ENCODE measurements at places on chromosomes 2 and 18.

GRCh38 chr2:229578052-229578846, 136.1 kb downstream of the DNER start:
- DNase-seq: no peak

DNA sequence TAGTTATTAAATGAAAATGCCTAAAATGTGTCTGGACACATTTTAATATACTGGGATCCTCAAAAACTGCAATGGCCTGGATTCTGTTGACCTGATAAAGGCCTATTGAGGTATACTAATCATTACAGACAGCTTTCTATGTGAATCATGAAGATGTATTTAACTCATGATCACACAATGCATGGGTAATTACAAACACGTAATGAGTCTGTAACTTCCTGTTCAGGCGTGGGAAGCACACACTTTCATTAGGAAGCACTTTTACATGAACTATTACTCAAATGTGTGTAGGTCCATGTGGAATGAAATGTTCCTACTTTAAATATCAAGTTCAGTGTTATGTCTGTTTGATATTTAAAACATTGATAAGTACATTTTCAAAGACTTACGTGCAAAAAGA, 108.7 kb downstream of the NCKAP5 start:
- DNase-seq: no peak

GRCh38 chr2:222057347-222058073, 241.3 kb downstream of the PAX3 start:
- DNase-seq: no peak

DNA sequence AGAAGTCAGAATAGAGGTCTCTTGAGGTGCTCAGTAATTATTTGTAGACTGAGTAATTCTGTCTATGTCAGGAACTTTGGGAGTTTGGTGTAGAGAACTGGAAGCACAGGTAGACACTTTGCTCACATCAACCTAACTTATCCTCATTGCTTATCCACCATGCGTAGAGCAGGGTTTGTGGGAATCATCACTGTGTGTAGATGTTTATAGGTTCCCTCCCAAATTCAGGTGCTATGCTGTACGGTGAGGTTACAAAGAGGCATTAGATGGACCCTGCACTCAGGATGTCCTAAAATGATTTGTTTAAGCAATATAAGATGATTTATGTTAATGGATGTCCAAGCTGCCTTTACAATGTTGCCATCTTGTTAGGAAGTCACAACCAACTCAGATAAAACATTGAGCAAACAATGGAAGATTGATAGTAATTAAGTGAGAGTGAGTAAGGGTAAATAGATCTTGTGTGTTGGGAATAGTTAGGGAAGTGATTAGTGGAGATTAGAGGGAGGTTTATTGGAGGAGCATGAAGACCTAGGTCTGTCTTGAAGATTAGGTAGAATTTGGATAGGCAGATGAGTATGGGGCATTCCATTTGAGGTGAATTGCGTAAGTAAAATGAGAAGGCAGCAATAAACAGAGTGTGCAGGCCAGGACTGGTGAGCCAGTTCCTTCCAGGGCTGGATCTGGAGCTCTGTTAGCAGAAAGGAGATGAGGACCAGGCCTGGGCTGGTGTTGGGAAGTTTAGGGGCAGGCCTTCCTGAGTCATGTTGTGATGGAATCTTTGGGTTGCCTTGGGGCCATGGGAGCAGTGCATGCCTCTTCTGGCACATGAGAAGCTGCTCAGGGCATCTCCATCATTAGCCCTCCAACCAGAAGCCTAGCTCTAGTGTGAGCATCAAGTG, 12.1 kb downstream of the EPAS1 start:
- no peak for DNase-seq

- no peak for DNase-seq
Measured at GRCh38 chr2:160494201-160494644, 616 bp upstream of the RBMS1 start.

DNA sequence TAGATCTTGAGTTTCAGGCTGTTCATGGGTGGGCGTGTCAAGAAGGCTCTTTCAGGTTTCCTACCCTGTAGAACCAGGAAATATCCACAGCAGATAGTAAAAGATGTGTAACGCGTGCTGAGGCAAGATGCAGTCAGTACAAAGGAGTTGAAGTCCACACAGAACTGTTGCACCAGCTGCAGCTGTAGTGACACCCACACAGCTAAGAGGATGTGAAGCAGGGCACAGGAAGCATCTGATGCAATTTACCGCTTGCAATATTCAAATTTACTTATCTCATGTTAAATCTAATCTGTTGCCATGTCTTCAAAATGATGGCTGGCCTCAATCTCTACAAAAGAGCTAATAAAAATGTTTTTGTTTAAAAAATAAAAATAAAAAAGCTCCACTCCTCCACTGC, 132.8 kb downstream of the ARHGAP15 start:
- no peak for DNase-seq

GRCh38 chr2:217466104-217466503, 536.7 kb downstream of the TNS1 start:
- no peak for DNase-seq

DNA sequence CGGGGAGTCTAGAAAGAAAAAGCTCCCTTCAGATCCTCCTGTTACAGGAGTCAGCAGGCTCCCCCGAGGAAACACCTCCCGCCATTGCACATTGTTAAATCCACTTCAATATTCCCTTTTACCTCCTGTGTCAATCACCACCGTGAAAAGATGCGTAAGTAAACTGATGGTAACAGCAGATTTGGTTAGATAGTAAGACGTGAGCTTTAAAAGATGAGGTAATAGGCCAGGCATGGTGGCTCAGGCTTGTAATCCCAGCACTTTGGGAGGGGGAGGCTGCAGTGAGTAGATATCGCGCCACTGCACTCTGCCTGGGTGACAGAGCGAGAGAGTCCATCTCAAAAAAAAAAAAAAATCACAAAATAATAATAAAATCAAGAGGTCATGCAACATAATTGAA, 15.2 kb upstream of the NCL start:
- DNase-seq: no peak

GRCh38 chr2:6896930-6897759, 19.6 kb downstream of the RSAD2 start:
- no peak for DNase-seq

- DNase-seq: no peak
Measured at GRCh38 chr2:232581725-232582124, 31.2 kb downstream of the EIF4E2 start.

GRCh38 chr18:11251891-11252270, 102.5 kb upstream of the PIEZO2 start:
- no peak for DNase-seq

DNA sequence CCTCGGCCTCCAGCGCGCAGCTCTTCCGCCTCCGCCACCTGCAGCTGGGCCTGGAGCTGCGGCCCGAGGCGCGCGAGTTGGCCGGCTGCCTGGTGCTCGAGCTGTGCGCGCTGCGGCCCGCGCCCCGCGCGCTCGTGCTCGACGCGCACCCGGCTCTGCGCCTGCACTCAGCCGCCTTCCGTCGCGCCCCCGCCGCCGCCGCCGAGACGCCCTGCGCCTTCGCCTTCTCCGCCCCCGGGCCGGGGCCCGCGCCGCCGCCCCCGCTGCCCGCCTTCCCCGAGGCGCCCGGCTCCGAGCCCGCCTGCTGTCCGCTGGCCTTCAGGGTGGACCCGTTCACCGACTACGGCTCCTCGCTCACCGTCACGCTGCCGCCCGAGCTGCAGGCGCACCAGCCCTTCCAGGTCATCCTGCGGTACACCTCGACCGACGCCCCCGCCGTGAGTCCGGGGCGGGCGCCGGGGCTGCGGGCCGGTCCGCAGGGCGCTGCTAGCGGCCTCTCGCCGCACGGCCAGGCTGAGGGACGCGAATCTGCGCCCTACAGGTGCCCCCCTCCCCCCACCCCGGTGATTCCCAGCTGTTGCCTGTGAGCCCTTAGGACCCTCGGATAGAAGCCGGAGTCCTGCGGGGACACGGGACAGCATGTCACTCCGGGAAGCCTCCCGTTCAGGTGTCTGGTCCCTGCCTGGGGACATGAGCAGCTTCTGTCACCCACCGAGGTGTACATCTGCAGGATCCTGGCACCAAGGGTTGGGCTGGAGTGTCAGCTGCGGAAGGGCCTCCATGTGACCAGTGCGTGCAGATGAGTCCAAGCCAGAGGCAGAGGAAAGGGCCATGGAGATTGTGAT, 616 bp downstream of the RNPEPL1 start:
- DNase-seq: peak; percentile 52

- no peak for DNase-seq
Measured at GRCh38 chr2:31151501-31151900, 13.3 kb upstream of the GALNT14 start.

DNA sequence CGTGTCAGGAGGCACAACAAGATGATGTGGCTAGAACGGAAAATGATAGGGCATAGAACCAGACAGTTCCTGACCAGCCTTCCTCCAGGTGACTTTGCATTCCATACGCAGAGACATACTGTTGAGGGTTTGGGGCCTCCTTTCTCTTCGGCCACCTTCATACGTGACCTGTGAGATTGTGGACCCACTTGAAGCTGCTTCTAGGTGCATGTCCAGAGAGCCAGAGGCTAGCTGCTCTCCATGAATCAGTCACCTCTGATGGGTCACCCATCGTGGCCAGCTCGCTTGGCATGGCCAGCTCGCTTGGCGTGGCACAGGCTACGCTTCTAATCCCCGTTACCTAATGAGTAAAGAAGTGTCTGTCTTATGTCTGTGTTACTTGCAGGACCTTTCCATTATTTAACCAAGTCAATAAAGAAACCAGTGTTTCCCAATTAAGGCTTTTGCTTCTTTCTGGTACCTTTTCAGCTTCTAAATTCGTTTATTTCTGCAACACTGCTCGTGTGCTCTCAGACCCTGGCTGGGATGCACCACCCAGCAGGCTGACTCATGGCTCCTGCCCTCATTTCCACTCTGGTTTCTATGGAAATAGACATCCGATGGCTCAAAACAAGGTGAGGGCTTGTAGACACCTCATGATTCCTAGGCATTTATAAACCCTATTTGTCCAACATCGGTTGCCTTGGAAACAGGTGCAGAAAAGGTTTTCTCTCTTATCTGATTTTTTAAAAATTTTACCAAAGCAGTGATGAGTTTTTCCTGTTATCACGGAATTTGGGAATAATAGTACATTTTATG, 86.7 kb upstream of the B3GNT7 start:
- DNase-seq: peak; percentile 19

DNA sequence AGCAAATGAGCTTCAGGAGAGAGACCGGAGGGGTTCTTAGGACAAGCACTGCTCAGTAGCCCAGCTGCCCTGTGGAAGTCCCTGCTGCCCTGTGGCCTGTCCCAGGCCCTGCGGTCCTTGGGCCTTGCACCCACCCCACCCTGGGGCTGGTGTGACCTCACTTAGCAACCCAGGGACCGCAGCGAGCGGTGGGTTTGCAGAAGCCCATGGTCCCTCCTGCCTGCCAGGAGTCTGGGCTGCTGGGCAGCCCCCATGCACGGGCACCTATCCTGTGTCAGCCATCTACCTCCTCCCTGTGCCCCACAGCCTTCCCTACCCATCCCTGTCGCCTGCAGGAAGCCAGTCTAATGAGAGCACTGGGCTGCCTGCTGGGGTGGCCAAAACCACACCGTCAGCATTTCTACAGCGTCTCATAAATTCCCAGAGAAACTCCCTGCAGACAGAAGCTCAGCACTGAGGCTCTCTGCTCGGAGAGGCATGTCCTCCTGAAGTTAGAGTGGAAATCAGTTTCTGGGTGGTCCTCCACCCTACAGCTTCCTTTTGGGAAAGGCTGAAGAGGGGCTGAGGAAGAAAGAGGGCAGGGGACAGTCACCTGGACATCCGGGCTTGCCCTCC, 231.1 kb upstream of the HS6ST1 start:
- no peak for DNase-seq

DNA sequence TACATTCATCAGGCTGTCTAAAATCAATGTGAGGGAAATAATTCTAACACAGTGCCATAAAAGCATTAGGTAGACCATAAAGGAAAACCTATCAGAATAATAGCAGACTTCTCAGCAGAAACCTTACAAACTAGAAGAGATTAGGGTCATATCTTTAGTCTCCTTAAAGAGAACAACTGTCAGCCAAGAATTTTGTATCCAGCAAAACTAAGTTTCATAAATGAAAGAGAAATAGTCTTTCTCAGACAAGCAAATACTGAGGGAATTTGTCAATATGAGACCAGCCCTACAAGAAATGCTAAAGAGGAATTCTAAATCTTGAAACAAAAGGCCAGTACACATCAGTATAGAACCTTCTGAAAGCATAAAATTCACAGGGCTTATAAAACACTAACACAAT, 482.0 kb downstream of the SATB2 start:
- DNase-seq: no peak

DNA sequence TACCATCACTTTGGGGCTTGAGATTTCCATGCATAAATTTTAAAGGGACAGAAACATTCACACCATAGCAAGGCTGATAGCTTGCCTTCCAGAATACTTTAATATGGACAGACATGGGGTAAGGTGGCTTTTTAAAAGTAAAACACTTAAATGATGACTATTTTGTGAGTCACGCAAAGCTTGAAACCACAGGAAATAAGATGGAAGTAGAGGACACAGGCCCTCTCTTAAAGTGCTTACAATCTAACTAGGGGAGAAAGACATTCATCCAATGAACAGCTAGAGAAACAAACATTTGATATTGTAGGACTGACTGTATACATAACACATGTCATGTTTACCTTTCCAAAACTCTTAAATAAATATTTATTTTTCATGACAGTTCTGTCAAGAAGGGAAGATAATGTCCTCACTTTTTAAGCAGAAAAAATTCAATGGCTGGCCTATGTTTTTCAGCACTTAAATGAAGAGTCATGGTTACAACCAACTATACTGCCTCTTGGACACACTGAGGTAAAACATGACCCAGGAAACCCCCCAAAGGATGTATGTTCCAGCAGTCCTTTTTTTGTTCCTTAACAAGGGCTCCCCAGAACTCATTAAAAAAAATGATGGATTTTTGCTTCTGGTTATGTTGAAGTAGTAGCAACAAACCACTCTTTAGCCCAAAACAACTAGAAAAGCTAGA, 120.0 kb upstream of the RBMS1 start:
- no peak for DNase-seq

GRCh38 chr18:3906116-3906750, 456.3 kb downstream of the TGIF1 start:
- DNase-seq: no peak

- no peak for DNase-seq
Measured at GRCh38 chr2:239596792-239597191, 196.0 kb upstream of the HDAC4 start.

DNA sequence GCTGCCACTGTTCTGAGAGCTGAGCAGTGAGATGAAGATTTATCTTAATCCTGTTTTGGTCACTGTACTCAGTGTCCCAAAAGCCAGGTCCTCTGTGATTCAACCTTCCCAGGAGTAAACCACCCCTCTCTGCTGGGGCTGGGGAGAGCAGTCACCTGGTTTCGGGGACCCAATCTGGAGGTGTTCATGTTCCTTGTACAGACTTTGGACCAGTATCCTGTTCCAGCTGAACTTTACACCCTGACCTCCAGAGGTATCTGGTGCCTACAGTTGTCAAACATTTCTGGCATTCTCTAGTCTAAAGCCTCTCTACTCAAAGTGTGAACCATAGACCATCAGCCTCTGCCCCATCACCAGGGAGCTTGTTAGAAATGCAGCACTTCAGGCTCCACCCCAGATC, 22.1 kb downstream of the CERS6 start:
- no peak for DNase-seq

GRCh38 chr2:985317-985898, 34.8 kb downstream of the SNTG2 start:
- no peak for DNase-seq

- DNase-seq: no peak
Measured at GRCh38 chr18:51712821-51713220, 515.3 kb upstream of the MEX3C start.

- no peak for DNase-seq
Measured at GRCh38 chr2:58514252-58514651, 273.1 kb upstream of the FANCL start.
